ENCODE measurements at places on chromosomes 12 and 14.

GRCh38 chr12:59168647-59169046 is 248.3 kb upstream of the LRIG3 start:
- no peak for DNase-seq

DNA sequence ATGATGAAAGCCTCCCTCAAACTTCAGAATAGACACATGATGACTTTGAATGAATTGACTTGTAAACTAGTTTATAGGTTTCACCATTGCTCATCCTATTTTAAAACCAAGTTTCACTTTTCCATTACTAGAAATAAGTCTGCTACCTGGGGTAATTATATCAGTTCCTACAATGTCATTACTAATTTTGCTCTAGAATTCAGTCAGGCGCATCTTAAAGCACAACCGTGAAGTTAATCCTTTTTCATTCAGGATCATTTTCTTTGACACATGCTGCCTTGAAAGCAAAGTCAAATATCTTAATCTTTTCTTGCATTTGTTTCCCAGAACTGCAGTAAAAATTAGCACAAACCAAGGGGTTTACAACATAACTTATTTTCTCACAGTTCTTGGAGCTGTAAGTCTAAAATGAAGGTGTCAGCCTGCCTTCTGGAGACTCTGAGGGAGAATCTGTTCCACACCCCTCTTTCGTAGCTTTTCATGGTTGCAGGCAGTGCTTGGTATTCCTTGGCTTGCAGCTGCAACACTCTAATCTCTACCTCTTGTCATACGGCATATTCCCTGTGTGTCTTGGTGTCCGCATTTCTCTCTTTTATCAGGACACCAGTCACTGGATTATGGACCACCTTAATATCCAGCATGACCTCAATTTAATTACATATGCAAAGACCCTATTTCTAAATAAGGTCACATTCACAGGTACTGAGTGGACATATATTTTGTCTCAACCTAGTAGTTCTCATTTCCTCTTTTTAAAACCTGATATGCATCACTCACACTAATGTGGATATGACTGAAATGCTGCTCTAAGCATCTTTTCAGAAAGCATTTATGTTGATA is 114.3 kb upstream of the PDZRN4 start:
- no peak for DNase-seq

DNA sequence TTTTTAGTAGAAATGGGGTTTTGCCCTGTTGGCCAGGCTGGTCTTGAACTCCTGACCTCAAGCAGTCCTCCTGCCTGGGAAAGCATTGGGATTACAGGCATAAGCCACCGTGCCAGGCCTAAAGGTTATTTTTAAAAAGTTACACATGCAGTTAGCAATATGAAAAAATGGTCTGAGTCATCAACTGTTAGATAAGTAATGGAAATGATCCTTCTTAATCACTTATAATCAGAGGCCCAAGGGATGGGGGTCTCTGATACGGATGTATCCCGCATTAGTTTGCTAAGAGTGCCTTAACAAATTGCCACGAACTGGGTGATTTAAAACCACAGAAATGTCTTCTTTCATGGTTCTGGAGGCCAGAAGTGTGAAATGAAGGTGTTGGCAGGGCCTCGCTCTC is 54.1 kb upstream of the FERMT2 start:
- no peak for DNase-seq

- no peak for DNase-seq
Measured at GRCh38 chr14:72439707-72440106, 454.2 kb downstream of the DPF3 start.

DNA sequence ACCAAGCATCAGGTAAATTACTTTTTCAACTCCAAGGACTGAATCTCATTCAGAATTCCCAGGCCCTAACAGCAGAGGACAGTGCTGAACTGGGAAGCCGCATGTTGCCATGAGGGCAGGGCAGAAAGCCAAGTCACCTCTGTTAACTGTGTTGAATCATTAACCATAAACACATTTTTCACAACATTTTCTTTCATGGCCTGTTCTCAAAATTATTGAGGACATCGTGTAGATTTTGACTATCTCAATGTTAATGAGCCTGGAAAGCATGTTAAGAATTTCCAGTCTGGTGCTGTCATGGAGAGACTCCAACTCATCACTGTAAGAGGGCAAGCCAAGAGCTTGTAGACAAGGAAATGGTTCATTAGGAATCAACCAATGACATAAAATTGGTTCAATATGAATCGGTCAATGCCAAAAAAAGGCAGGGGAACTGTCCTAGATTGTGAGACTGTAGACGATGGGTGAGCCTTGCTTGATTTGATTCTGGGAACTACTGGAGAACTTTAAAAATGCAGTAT is 33.7 kb downstream of the CPM start:
- no peak for DNase-seq

GRCh38 chr12:3768911-3769447 is 16.1 kb upstream of the CRACR2A start:
- DNase-seq, result no peak

GRCh38 chr12:88931598-88931997 is 351.3 kb upstream of the KITLG start:
- DNase-seq, result no peak

GRCh38 chr12:88630561-88630960 is 50.3 kb upstream of the KITLG start:
- no peak for DNase-seq

GRCh38 chr14:68506021-68506644 is 286.7 kb downstream of the ZFP36L1 start:
- DNase-seq, result no peak

GRCh38 chr14:94770251-94770749 is 387 bp upstream of the GSC start:
- no peak for DNase-seq

GRCh38 chr12:53211476-53212381 is 4.7 kb upstream of the ITGB7 start:
- no peak for DNase-seq

- no peak for DNase-seq
Measured at GRCh38 chr12:19895246-19896020, 456.1 kb downstream of the AEBP2 start.

DNA sequence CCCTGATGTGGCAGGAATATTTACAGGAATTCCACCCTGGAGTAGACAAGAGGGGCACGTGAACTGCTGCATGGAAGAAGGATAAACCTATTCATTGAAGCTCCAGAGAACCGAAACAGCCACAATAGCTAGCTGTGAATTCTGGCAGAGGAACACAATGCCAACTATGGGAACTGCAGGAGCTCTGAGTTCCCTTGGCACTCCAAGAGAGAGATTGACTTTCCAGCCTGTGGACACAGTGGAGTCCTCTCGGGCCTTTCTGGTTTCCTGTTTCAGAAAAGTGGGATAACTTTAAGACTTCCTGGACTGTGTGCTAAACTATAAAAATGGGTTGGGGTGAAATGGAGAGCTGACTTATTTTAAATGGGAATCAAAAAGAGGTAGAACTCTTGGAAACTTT is 11.9 kb downstream of the CACNA2D4 start:
- DNase-seq, result no peak

DNA sequence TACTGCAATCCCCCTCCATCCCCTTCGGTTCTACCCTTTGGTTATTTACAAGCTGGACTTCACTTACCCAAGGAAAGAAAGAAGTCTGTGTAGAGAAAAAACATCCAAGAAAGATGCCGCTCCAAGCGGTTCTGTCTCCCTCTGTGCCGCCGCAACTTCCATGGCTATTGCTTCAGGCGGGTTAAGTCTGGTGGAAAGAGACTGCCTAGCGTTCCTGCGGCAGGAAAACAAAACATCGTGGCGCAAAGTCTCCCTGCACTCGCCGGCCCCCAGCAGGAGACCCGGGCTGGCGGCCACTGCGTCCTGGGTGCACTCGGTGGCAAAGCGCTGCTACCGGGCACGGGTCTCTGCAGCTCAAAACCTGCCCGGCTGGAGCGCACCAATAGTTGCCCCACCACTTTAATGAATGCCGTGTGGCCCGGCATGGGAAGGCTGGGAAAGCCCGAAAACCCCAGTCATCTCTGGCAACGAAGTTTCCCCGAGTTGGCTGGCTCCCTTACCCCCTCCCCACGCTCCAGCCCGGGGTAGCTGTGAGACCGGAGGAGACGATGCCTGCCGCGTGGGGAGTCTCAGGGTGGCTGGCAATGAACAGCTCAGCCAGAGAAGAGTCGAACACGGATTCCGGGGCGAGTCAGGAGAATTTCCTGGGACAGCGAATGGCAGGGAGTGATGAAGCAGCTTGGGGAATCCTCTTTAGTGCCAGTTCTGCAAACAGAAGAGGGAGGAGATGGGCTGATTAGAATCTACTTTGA is 3.5 kb upstream of the KCNK10 start:
- DNase-seq, result no peak

GRCh38 chr12:131757111-131757510 is 46.2 kb downstream of the SFSWAP start:
- no peak for DNase-seq

GRCh38 chr12:31020385-31021166 is 53.1 kb upstream of the DDX11 start:
- DNase-seq, result no peak

DNA sequence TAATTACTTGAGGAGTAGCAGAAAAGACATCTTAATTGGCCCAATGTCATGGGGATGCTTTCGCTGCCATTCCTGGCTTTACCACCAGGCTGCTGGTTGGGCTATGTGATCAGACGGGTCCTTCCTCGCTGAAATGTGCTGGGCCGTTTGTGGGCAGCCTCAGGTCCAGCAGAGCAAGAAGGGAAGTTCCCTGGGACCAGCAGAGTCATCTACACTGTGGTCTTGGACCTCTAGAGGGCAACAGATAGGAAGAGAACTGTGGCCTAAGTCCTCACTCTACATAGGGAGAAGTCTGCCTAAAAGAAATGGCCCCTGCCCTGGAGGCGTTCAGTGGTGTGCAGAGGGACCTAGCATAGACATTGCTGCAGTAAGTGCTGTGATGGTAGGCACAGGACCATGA is 10.9 kb downstream of the EVL start:
- peak; percentile 35 for DNase-seq

DNA sequence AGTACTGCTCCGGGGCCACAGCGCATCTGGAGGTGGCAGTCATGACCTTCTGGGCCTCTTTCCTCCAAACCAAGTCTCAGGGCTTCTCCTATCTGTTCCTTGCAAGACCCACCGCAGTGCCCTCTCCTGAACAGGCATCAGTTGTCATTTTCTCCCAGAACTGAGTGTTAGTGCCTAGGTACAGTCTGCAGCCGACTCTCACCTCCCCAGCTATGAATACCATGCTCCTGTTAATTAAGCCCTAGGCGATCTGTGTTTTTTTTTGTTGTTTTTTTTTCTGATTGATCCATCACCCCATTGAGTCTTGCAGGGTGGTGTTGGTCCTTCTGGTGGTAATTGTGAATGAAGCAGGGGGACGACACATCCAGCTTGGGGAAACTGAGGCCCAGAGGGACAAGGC is 47.5 kb upstream of the DLK1 start:
- DNase-seq, result no peak

DNA sequence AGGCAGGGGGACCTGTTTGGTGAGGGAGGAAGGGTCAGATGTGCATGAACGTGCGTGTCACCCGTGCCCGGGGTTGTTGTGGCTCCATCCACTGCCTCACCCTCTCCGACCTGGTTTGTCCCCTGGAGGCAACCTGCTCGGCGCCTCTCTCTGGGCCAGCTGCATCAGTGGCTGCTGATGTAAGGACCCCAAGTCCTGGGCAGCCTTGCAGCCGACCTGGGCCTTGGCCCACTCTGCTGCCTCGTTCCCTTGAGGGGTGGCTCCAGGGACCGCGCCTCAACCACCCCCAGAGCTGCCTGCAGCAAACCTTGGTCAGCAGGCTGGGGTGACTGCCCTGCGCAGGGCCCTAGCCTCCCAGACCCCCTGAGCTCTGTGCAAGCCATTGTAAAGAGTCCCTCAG is 351.7 kb downstream of the TMEM121 start:
- no peak for DNase-seq

GRCh38 chr14:62018606-62019005 is 256.4 kb downstream of the SNAPC1 start:
- no peak for DNase-seq

DNA sequence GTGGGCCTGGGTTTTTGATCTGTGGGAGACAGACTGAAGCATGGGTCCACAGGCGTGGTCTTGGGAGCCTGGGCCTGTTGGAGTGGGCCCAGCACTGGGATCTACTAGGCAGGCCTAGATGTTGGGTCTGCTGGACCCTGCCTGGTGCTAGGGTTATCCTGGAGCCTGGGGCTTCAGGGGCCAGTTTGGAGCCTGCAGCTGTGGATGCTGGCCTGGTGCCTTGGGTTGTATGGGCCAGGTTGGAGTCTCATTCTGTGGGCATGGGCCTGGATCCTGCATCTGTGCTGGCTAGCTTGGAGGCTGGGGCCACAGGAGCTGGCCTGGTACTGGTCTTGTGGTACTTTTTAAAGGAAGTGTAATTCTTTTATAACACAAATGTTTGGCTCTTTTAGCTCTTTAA is 68.0 kb downstream of the GPHN start:
- DNase-seq, result no peak

DNA sequence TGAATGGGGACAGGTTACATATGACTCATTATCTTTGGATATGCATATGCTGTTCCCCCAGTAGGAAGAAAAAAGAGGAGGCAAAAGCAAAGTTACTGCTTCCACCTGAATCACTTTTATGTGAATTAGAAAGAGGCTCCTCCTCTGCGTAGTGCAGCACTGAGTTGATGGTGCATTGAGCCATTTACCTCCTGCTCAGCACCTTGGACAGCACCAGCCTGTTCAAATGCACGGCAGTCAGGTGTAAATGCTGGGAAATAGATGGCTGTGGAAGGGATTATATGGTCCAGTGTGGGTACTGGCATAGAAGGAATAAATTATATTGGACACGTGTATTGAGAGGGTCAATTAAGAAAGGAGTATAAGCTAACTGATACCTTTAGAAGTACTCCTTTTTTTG is 541.9 kb upstream of the SEL1L start:
- DNase-seq, result no peak

GRCh38 chr14:90093942-90094595 is 32.3 kb downstream of the KCNK13 start:
- DNase-seq, result no peak

GRCh38 chr12:91091916-91092715 is 19.2 kb downstream of the LUM start:
- DNase-seq, result no peak

DNA sequence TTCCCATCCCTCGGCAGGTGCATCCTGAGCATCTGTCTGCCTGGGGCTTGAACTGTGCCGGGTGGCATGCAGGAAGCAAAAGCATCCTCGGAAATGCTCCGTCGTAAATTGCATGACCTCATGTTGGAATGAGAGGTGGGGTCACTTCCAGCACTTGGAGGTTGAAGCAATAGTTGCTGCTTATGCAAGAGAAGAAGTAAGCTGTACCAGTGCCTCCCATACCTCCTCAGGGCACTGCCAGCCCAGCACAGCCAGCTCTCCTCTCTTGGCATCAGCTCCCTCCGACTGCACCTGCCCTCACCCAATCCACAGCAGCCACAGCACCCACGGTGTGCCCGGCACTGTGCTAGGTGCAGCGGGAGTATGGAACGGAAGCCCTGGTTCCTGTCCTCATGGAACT is 11.5 kb downstream of the TEAD4 start:
- no peak for DNase-seq

Data from stimulated activated naive CD4-positive, alpha-beta T cell treated with Interleukin-2 at 50 U/mL for 16 hours (primary cell).